ENCODE measurements at places on chromosomes 13 and 19. TPM values are rescaled to one million over a fixed set of nuclear protein-coding genes. Genes with fewer than 3 reads are reported as not detected.

DNA sequence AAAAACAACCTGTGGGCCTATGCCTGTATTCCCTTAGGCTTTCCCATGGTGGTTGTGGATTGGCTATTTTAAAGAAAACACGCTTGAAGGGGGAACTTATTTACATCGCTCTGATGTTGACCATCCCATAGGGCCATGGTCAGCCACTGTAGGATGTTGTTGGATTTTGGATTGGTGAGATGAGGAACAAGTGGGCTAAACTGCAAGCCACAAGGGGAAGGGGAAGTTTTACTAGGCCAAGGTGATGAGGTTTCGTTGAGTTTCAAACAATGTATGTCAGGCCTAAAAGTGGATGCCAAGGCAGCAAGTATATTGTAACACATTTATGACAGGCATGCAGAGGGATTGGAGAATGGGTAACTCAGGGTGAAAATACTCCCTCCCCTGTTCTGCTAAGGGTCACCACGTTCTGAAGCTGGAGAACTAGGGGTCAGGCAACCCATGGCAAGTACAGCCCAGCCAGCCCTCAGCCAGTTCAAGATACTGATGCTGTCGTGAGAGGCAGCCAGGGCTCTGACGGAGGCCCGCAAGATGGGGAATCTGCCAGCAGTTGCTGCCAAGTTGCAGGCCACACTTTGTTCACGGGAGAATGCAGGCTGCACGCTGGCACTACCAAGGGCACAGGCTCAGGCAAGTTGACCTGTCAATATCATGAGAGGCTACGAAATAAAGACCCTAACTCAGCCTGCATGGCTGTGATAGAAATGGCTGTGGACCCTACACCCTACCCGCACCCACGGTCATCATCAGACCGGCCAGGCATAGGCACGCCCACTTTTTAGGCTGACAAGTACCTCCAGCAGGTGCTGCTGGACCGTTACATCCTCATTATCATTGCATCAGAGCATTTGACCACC lies 11.1 kb downstream of the IRGC start:
- no peak for DNase-seq

DNA sequence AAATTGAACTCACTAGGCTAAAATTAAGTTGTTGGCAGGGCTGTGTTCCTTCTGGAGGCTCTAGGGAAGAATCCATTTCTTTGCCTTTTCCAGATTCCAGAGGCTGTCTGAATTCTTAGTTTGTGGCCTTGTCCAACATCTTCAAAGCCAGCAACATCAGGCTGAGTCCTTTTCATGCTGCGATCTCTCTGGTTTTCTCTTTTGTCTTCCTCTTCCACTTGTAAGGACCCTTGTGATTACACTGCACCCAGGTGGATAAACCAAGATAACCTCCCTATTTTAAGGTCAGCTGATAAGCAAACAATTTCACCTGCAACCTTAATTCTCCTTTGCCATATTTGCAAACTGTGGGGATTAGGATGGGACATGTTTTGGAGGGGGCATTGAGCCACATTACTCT lies 11.5 kb downstream of the UTP14C start:
- DNase-seq, result no peak

GRCh38 chr13:101838323-101838722 lies 385.8 kb downstream of the ITGBL1 start:
- peak; percentile 8 for DNase-seq

- no peak for DNase-seq
Observed at GRCh38 chr19:5172859-5173630, 167.6 kb downstream of the PTPRS start.

- no peak for DNase-seq
Observed at GRCh38 chr19:46692918-46693722, 23.8 kb downstream of the PRKD2 start.

GRCh38 chr13:79405501-79405830 lies 589 bp downstream of the RBM26 start:
- DNase-seq, result peak; percentile 42

DNA sequence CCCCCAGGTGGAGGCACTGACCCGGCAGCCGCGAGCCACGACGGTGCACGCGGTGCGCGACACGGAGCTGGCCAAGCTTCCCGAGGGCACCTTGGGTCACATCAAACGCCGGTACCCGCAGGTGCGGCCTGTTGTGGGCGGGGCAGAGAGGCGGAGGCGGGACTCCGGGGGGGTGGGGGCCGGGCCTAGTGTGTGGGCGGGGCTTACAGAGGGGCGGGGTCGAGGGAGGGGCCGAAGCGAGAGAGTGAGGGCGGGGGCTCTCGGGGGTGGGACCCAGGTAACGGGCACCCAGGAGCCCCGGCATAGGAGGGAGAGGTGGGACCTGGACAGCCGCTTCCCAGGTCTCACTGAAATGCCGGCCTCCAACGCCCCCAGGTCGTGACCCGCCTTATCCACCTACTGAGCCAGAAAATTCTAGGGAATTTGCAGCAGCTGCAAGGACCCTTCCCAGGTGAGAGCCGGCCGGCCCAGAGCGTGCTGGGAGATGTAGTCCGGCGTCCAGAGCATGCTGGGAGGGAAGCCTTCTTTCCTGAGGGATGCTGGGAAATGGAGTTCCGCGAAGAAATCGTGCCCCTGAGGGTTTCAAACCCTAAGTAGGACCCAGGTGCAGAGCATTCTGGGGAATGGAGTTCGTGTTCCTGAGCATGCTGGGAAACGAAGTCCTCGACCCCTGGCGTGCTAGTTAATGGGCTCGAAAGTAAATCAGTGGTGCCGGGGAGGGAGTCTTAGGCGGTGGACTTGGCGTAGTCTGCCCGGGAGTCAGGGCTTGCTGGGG lies 15.7 kb downstream of the PNPLA6 start:
- peak; percentile 92 for DNase-seq

- no peak for DNase-seq
Observed at GRCh38 chr19:10587022-10587838, at the start of gene AP1M2. TSS of gene AP1M2 (minus strand) at chr19:10587312. CDS start at chr19:10587231, 81 bp downstream.

DNA sequence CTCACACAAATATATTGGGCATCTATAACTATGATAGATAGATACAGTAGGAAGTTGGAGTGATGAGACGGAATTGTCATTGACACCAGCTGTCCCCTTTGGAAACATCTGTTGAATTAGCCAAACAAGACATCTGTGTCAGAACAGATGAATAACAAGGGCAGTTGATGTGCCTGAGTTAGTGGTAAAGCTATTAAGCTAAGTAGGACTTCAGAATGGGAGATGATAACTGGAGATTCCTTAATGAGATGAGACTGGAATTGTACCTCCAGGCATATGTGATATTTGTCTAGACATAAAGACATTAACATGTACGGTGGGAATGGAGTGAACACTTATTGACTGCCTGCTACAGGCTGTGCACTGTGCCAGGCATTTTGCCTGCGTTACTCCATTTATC lies 78.7 kb downstream of the MBNL2 start:
- DNase-seq, result no peak

- no peak for DNase-seq
Observed at GRCh38 chr13:88395804-88396203, 724.6 kb downstream of the SLITRK5 start.

Gene LHB
- polyA plus RNA-seq, result 0.38 TPM

GRCh38 chr13:72462726-72463125 lies 264.7 kb downstream of the MZT1 start:
- no peak for DNase-seq

Gene CC2D1A
- 28.5 TPM for polyA plus RNA-seq

DNA sequence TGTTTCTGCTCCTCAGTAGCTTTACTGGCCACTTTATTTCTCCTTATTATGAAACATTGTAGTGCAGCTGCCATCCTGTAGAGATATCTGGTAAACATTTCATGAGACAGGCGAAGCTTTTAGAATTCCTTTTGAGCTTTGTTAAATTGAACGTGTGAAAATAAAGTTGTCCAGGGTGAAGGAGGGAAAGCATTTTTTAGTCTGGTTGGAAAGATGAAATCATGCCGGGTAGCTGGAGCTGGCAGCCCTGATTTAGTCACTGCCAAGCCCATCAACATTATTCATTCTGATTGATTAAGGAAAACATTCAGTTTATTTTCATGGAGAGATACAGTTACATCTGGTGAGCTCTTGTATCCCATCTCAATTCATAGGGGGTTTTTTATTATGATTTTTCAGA lies 326.2 kb upstream of the GPC6 start:
- no peak for DNase-seq

Gene JAK3
- polyA plus RNA-seq, result 4.3 TPM

Gene MBD3L3
- polyA plus RNA-seq, result not detected

Gene LENG1
- polyA plus RNA-seq, result 6.3 TPM

Gene C19orf85
- not detected for polyA plus RNA-seq

DNA sequence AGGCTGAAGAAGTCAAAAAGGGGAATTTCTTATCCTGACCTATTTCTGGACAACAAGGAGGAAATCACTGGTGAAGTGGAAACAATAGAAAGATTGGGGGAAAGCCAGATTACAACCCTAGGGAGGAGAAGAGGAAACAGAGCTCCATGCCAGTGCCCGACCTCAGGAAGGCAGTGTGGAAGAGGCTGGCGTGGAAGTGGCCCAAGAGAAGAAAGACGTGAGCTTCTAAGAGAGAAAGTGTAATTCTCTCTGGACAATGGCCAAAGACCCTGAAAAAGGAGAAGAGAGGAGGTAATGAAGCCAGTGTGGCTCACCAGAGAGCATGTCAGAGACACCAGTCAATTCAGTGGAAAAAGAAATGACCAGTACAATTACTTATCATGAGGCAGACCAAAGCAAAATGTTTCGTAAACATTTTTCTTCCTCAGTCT lies 52.6 kb upstream of the URAD start:
- DNase-seq, result no peak

DNA sequence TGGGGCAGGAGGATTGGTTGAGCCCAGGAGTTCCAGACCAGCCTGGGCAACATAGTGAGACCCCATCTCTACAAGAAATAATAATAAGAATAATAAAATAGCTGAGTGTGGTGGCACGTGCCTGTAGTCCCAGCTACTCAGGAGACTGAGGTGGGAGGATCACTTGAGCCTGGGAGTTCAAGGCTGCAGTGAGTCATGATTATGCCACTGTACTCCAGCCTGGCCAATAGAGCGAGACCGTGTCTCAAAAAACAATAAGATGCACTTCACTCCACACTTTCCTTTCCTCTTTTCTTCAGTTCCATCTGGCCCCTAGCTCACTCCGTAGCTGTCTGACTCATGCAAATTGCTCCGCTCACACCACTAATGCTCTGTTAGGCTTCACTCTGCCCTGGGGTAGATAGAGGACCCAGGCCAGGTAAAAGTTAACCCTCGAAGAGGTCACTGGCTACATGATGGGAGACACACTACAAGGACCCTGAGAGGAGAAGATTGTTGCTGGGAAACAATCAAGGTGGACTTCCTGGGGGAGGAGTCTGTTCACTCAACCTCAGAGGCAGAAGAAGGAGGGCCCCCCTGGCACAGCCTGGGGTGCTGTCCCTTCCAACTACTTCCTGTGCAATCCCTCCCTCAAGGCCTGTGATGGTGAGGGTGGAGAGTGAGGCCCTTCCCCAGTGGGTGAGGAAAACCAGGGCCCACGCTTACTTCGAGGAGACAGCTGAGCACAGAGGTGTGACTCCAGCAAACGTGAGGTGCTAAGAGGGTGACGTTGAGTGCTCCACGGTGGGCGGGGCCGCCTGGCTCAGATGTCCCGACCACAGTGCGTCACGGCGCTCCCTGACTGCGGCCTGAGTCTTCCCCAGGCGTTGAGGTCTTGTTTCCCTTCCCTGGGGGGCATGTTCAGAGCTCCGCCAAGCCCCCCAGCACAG lies 8.8 kb upstream of the TNFSF9 start:
- DNase-seq, result no peak

GRCh38 chr13:24746618-24747247 lies 17.2 kb upstream of the RNF17 start:
- DNase-seq, result peak; percentile 25

- no peak for DNase-seq
Observed at GRCh38 chr19:4528843-4529242, 6.2 kb downstream of the PLIN5 start.

Measured in left kidney (tissue), 8 donors.